Common myeloid progenitor, CD34-positive (primary cell): ENCODE measurements at places on chromosomes 2 and 18.
A peak's percentile ranks its signal among the peaks of the same experiment; 100 is the strongest.

- DNase-seq = no peak
These were observed 380.4 kb downstream of the TNS1 start for GRCh38 chr2:217622205-217623060.

- no peak for DNase-seq
These were observed 392.7 kb upstream of the FANCL start for GRCh38 chr2:58633613-58634365.

GRCh38 chr2:7077660-7078267, 160.6 kb downstream of the RNF144A start:
- DNase-seq = no peak

- peak; percentile 42 for DNase-seq
These were observed 40.8 kb upstream of the RPRM start for GRCh38 chr2:153519257-153519875.

DNA sequence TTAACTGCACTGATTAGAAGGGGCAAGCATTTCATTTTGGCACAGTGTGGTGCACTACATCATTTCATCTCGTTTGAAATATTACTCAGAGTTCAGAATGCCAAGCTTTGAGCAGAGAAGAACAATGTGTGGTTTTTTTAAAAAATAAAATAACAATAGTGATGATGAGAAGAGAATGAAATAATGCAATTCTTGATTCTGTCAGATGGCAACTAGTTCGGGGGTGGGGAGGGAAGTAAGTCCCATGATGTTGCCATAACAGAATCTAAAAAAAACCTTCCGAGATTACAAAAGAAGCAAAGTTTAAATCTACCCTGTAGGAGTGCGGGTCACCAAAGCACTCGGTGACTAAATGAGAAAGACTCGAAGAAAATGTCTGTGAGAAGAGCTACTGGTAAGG, 490.4 kb downstream of the NR4A2 start:
- no peak for DNase-seq
